ENCODE measurements at places on chromosomes 4 and X.

DNA sequence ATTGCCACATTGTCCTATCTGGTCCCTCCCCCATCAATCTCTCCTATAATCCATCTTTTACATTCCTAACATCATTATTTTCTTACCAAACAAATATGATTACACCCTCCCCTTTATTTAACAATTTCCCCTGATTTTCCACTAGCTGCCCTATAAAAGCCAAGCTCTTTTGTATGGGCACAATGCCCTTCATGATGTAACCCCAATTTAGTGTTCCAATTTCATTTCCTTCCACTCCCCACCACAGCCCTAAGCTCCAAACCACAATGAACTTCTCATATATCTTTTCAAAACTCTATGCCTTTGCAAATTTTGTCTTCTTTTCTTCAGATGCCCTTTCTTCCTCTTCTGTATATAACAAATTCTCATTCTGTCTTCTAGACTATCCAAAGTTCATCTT, 39.5 kb upstream of the PTPN13 start:
- no peak for DNase-seq

DNA sequence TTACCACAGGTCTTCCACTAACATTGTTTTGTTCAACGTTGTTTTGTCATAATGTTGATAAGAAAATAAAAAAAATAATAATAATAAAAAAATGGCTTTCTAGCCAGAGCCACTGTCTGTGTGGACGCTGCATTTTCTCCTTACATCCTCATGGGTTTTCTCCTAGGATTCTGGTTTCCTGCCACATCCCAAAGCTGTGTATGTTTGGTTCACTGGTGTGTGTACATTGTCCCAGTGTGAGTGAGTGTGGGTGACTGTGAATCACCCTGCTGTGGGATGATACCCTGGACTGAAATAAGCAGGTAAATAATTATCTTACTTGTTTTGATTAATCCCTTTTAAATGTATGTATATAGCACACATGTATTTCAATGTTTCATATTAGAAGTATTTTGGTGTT, 2154.4 kb upstream of the AGA start:
- DNase-seq, result no peak

- peak; percentile 33 for DNase-seq
These were observed 219.7 kb downstream of the DCLK2 start for GRCh38 chr4:150297861-150298474.

DNA sequence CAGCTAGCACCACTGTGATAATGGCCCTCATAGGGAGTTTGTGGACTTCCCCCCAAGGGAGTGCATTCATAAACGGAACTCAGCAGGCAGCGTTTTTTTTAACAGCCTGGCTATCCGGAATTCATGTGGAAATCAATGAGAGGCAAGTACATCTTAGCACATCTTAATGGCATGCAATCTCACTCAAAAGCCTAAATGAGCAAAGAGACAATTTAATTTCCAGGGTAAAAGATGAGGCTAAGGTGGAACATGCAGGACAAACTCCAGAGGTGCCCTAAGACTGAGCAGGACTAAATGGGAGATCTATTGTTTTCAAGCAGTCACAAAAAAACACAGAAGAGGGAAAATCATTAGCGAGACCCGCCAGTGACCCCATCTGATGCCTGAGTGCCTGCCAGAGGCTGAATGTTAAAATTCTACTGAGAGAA, 243.5 kb upstream of the KCNIP4 start:
- no peak for DNase-seq

DNA sequence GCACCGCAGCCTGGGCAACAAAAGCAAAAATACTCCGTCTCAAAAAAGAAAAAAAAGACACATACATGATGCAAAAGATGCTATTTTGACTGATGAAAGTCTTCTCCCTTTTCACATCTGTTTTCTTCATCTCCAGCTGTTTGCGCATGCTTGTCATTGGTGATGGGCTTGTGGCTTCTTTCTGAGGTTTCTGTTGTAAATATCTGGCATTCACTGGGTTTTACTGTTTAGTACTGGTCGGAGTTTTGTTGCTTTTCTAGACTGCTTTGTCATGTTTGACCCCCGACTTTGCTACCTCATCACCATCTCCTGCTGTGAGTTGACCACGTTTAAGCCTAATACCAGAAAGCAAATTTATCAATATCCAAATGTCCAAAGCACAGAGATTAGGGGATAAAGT, 34.4 kb downstream of the PTCHD1 start:
- no peak for DNase-seq

DNA sequence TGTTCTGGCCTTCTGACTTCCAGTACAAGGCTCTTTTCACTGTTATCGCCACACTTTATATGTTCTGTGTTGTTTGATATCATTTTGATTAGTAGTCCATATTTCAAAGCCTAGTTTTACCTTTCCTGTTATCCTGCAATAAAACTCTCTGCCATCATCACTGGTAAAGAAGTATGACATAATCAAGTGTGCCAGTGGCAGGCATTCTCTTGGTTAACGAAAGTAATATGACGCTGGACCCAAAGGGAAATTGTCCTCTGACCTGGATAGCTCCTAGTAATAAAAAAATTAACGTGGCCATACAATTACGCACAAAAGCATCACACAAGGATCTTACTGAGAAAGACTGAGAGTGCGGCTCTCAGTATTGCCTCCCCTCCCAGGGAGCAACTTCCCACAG, 33.8 kb downstream of the DGKK start:
- no peak for DNase-seq

- DNase-seq, result no peak
These were observed 4.6 kb downstream of the FAT4 start for GRCh38 chr4:125319311-125319710.

DNA sequence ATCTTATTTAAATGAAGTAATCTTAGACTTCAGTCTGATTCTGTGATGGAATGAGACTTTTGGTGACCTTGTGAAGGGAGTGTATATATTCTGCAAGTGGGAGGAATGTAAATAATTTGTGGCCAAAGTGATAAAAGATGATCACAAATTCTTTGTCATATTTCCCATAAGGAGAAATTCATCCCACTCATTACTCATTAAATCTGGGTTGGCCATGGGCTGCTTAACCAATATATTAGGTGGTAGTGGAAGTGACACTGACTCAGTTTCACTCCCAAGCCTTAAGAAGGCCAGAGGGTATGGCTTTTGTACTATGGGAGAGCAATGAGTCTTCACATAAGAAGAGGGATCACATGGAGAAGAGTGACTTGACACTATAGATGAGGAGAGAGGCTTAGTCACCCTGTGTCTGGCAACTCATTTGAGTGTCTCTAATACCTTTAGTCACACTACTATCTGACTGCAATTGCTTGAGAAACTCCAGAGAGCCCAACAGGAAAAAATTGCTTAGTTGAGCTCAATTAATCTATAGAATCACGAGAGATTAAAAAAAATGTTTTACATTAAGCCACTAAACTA, 408.2 kb upstream of the PITX2 start:
- no peak for DNase-seq

GRCh38 chrX:10325611-10326010, 168.8 kb downstream of the CLCN4 start:
- no peak for DNase-seq

- DNase-seq, result no peak
These were observed at the start of gene BGN for GRCh38 chrX:153494541-153495361. TSS of gene BGN (plus strand) at chrX:153494980. CDS start at chrX:153504632, 9,652 bp downstream.

- no peak for DNase-seq
These were observed 17.4 kb downstream of the YY2 start for GRCh38 chrX:21873063-21873775.

DNA sequence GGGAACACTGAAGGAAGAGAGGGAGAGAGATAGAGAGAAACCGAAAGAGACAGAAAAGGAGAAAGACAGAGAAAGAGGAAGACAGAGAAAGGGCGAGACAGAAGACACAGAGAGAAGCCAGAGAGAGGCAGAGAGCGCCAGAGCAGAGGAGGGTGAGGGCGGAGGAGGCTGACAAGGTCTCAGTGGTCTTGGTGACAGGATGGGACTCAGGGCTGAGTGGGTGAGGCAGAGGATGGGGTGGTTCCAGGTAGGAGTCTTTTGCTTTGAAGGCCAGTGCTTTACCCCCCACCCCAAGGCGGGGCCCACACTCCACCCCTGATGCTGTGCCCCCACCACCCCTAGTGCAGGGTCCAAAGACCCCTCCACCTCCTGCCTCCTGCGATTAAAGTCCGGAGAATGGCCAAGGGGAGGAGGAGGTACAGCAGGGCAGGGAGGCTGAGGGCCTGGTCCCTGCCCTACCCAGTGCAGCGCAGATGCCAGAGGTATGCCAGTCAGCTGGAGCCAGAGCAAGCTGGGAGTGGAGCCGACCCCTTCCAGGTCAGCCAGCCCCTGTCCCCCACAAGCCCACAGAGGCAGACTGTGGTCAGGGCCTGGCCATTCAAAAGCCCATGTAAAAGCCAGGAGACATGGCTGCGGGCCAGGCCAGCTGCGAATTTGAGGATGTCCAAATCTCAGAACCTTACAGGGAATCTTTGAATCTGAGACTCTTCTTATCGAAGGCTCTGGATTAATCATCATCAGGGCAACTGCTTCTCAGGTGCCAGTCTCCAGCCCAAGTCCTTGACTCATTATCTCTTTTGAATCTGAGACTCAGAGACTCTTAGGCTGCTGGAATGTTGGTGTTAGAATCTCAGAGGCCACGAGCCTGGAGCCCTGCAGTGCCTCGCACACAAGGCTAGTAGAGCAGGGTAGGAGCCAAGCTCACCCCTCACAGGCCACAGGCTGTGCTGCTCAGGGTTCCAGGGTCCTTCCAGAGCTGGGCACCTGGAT, 758 bp downstream of the IQSEC2 start:
- no peak for DNase-seq

GRCh38 chrX:55107262-55107661, 18.4 kb downstream of the PAGE2 start:
- no peak for DNase-seq

- no peak for DNase-seq
These were observed 48.8 kb downstream of the RBPJ start for GRCh38 chr4:26369581-26369980.

GRCh38 chr4:154506253-154506652, 14.7 kb upstream of the DCHS2 start:
- no peak for DNase-seq

DNA sequence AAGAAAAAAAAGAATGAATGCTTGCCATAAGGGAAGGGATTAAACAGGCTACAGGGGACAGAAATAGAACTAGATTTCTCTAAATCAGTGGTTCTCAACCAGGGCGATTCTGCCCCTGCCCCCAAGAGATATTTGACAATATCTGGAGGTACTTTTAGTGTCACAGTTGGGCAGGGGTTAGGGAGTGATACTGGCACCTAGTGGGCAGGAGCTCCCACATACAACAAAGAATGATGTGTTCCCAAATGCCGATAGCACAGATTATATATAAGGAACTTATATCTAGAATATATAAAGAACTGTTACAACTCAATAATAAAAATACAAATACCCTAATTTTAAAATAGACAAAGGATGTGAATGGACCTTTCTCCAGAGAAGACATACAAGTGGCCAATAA, 14.7 kb downstream of the S100G start:
- DNase-seq, result no peak

GRCh38 chrX:63754136-63754859, 30.7 kb downstream of the ARHGEF9 start:
- no peak for DNase-seq

GRCh38 chrX:68758671-68759070, 70.2 kb upstream of the EFNB1 start:
- DNase-seq, result no peak

DNA sequence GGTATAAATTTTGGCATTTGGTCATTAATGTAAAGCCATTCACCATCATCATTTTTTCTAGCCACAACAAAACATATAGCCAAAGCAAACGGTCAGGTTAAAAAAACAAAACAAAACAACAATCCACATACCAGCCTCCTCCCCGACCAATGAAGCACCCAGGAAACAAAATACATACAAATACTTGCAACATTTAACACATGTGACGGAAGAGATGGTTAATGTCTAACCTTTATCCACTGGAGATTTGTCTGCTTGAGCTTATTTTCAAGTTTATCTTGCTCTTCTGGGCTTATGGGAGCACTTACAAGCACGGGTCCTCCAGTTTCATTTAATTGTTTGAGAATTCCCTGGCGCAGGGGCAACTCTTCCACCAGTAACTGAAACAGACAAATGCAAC, 857.5 kb upstream of the FTHL17 start:
- DNase-seq, result no peak
